ENCODE measurements at places on chromosomes 3 and 15. TPM values are rescaled to one million over a fixed set of nuclear protein-coding genes. Genes with fewer than 3 reads are reported as not detected.
A peak's percentile ranks its signal among the peaks of the same experiment; 100 is the strongest.

DNA sequence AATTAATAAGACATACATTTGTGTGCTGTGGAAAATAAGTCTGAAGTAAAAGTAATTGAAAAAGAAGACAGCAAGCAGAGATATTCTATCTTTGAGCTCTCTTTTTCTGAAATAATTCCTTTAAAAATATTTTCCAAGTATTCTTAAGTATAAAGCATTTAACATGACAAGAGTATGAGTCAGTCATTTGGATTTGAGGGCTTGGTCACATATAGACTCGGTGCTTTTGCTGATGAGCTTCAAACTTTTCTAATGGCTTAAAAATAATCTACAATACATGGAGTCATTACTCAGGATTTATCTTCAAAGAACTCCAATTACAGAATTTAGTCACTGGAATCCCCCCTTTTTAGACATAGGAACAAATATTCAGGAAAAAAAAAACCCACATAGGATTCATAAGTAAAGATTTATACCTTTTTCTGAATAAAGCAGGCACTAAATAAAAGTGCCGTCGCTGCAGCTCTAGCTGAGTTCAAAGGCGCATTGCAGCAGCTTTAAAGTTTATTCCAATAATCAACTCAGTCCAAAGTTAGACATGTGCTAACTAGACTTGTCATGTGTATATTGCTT, 147.5 kb downstream of the CTNNB1 start:
- no peak for DNase-seq

GRCh38 chr15:32979710-32980109, 214.8 kb downstream of the FMN1 start:
- no peak for DNase-seq

GRCh38 chr15:73782344-73782959, 29.3 kb upstream of the INSYN1 start:
- no peak for DNase-seq

- peak; percentile 50 for DNase-seq
Measured at GRCh38 chr15:98160236-98160635, 199.7 kb downstream of the ARRDC4 start.

DNA sequence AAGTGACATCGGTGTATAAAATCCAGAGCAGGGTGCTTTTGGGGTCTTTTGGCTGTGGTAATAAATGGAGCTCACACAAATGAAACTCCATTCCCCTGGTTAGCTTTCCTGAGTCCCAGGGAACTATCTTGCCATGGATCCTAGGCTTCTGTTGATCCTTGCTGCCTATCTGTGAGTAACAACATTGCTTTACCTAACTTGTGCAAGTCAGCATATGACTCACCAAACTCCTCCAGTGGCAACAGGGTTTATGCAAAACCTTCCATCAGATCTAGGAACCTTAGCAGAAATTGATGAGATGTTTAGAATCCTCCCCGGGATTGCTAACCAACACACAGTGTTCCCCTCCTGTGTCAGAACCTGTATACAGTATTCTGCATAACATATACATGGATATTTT, 105.4 kb downstream of the SCAPER start:
- no peak for DNase-seq

DNA sequence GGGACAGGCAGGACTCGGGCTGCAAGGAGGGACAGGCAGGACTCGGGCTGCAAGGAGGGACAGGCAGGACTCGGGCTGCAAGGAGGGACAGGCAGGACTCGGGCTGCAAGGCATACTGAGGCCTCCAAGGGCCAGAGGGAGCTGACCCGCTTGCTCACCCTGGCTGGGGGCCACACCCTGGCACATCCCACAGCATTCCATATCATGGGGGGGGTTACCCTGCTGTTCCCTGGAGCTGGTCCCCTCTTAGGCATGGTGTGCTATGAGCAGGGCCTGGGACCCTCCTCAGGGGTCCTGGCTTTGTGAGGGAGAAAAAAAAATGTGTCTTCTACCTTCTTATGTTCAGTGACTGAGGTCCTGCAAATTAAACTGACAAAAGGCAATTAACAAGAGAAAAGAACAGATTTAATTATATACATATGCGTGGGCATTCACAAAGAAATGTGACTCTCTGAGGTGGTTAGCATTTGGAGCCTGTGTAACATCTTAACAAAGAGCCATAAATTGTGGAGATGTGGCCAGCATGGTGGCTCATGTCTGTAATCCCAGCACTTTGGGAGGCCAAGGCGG, 97.6 kb upstream of the ALDH1A3 start:
- no peak for DNase-seq

GRCh38 chr15:63414474-63415120, 33.0 kb upstream of the CA12 start:
- no peak for DNase-seq

DNA sequence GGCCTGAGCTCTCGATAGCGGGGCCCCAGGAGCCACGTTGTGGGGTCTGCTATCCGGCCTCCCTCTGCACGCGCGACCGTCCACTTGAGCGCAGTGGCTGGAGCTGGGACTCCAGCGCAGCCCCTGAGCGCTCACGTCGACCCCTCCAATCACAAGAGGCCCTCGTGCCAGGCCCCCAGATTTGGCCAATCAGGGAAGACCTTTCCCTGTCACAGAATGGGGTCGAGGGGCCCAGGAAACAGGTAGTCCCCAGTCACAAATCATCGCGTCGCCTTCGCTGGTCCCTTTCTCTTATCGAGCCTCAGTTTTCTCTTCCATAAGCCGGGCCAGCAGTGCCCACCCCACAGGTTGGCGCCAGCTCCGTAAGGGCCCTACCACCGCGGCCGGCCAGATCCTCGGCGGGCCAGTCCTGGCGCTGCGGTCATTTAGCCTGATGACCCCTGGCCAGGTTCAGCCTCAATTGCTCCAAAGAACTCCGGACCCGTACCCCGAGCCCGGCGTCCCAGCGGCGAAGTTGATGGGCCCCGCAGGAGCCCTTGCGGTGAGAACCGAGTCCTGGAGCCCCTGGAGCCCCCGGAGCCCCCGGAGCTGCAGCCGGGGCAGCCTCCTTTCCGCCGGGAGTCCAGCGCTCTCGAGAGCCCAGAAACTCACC, 435 bp downstream of the ALDH1L1 start:
- no peak for DNase-seq

DNA sequence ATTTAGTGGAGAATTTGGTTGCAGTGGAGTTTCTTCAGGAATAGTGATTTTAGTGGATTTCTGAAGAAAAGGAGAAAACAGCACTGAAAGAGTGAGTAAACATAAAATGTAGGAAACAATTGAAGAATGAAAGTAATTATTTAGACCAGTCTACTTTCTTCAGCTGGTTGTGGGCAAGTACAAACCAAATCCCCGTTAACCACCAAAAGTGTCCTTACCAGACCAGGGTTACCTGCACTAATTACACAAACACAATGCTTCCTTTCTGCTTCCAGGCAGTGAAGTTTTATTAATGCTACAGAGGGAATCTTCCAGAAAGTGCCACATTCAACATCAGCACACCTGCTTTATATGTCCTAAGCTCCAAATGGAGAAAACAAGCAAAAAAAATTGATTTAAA, 248.0 kb upstream of the TBC1D5 start:
- no peak for DNase-seq

DNA sequence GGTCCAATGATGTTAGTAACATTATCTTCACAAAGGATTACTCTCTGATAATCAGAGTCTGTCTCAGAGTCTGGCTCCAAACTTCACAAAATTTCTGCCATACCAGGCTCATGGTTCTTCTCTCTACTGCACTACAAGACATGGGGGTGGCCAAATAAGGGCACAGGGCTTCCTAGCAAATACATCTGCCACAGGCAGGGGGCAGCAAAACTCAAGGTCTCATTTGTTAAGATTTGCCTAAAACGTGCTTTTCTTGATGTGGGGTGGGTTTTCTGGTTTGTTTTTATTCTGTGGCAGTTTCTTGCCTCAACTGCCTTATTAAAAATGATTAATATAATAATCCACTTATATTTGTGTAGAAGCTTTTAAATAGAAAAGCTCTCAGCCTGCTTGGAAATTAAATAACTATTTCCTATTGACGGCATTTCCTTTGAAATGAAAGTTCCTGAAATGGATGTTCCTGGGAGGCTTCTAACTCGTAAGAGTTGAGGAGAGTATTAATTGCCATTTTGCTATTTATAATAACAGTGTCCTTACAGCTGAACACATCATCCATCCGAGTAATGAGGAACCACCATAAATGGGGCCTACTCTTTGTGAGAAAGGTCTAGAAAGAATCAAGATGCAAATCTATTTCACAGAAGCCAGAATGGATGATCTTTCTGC, 53.8 kb downstream of the SST start:
- DNase-seq: peak; percentile 68

- DNase-seq: no peak
Measured at GRCh38 chr15:72237853-72238224, 6.8 kb upstream of the PKM start.

DNA sequence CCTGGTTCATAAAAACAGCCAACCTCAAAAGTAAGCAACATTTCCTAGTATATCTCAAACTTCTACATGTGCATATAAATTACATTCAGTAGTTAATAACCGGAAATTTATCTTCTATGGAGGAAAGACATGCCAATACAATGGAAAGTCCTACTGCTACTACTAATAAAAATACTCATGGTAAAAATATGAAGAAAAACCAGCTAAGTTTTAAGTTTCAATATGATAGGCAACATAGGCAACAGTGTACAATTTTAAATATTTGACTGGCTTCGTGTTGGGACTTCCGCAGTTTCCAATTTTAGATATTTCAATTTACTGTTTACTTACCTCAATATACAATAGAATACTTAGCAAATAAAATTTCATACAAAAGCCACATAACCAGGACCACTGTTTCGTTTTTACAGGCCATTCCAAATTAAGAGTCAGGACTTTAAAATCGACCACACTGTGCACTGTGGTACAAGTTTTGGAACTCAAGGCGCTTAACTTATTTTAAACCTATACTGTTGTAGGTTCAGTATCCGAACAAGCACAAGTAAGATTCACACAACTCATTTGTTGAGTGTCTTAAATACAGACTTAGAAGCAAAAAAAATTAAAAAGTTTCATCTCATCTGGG, 2.9 kb downstream of the NAA50 start:
- no peak for DNase-seq

DNA sequence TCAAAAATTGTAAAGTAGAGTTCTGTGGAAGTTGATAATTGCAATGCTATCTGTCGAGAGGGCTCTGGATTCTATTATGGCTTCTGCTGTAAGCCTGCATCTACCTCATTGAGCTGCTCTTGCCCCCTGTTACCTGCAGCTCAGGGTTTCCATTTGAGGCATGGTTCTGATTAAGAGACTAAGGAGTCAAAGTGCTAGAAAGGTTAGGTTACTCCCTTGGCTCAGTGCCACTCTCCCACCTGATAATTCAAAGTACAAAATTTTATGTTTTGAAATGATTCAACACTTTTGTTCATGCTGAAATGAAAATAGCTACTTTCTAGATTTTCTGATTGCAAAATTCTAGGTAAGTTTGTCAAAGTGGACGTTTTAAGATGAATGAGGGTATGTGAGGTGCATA, 220.5 kb upstream of the SATB1 start:
- no peak for DNase-seq

GRCh38 chr15:80777137-80777536, 2.0 kb upstream of the CEMIP start:
- no peak for DNase-seq

- DNase-seq: no peak
Measured at GRCh38 chr3:108552267-108553159, 36.7 kb downstream of the CIP2A start.

GRCh38 chr3:69271098-69271497, 114.8 kb downstream of the FRMD4B start:
- DNase-seq: no peak

GRCh38 chr3:196837819-196838420, 29.8 kb upstream of the SENP5 start:
- peak; percentile 74 for DNase-seq

- DNase-seq: no peak
Measured at GRCh38 chr3:32822609-32823498, 5.1 kb downstream of the TRIM71 start.

GRCh38 chr15:56047354-56047753, 53.9 kb upstream of the NEDD4 start:
- no peak for DNase-seq

GRCh38 chr15:93829115-93829870, 402.1 kb upstream of the MCTP2 start:
- no peak for DNase-seq

- no peak for DNase-seq
Measured at GRCh38 chr3:140521751-140522445, 156.0 kb upstream of the TRIM42 start.

GRCh38 chr3:115671761-115672455, 48.6 kb downstream of the GAP43 start:
- no peak for DNase-seq

GRCh38 chr3:101850246-101851051, 1.1 kb downstream of the NFKBIZ start:
- DNase-seq: peak; percentile 62

GRCh38 chr3:154324919-154325318, 632 bp upstream of the DHX36 start:
- no peak for DNase-seq

DNA sequence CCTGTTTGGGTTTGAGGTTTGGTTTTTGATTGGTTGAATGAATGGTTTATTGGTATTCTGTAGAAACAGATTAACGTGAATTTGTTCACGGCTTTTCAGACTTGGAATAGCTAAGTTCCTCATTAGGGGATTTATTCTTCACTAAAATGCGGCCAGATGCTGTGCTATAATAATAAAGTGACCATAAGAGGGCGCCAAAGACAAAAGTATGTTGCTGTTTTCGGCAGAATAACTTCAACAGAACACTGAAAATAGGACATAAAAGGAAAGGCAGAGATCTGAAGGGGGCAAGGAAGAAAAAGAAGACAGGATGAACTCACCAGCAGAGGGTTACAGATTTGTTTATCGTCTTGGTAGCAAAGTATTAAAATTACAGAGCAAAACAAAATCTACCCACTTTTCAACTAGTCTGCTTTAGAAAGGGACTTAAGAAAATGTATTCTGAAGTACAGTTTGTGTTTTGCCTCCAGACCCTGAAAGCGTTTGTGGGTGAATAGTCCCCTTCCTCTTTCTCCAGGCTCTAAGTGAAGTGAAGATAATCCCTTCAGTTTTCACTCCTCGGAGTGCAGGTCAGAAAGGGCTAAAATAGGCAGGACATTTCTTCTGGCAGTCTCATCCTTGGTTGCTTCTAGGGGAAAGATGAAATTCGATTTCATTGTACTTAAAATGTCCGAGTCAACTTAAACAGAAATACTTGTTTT, 147.6 kb downstream of the IL20RB start:
- DNase-seq: peak; percentile 19

Gene FOXB1
- 0.16 TPM for total RNA-seq

Gene DCLK3
- not detected for total RNA-seq

Gene LRRC34
- 2.1 TPM for total RNA-seq

Gene ARRDC4
- total RNA-seq: 0.66 TPM

Gene FYCO1
- 18.1 TPM for total RNA-seq

Gene TP63
- total RNA-seq: 0.06 TPM

Gene ITIH1
- total RNA-seq: not detected

Gene AP3B2
- total RNA-seq: 0.18 TPM

Gene TMEM43
- total RNA-seq: 37.1 TPM

Gene MOBP
- not detected for total RNA-seq

Gene CNTN4
- not detected for total RNA-seq

Gene KBTBD13
- not detected for total RNA-seq

Gene CFAP100
- not detected for total RNA-seq

All from activated naive CD4-positive, alpha-beta T cell treated with anti-CD3 and anti-CD28 coated beads, Interleukin-2, amount 50 U/mL, for 72 hours (primary cell).